ENCODE measurements at places on chromosomes 11 and 22.

DNA sequence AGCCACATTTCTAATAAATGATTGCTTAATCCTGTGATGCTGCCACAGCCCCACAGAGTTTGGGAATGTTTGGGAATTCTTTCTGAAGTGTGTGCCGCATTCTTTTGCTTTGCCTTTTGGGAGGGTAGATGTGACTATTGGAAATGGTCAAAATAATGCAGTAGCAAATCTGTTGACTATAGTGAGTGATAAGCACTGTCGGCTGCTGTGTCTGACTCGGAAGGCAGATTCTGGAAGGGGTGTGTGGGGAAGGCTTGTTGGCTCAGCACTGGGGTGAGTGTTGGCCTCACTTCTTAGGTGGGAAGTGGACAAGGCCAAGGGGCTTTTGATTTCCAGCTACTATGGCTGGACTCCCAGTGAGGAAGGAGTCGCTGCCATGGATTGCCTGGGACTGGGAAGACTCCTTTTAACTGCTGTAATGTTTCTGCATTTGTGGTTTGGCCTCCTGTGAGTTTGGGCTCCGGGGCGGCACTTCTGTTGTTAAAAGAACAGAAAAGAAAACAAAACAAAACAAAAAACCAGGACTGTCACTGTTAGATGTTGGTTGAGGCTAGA, 20.1 kb downstream of the ZBTB16 start:
- no peak for DNase-seq

DNA sequence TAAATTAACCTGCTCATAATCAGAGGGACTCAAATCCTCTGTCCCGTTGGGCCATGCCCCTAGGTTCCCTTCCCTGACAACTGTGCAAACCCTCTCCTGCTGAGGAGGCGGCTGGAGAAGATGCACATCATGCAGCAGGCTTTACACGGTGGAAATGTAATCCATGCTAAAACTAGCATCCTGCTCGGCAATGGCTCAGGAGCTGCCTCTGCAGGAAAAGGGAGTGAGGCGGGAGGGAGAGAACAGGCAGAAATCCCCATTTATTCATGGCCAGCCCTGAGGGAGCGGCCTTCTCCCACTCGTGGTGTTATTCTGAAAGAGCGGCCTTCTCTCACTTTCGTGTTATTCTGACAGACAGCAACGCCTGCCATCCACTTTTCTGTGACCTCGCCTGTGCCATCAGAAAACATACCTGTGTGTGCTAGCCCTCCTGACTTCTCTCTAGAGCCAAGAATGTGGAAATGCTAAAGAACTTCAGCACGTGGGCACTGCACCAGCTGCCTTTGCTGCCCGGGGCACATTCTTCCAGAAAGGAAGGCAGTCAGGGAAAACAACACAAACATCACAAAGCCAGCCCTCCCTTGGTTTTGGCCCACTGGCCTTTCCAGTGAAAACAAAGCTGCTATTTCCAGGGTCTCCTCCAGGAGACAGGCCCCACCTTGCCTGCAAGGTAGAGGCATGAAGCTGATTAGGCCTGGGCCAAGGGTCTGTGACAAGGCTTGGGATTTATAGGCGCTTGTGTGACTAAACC, 62.9 kb upstream of the BID start:
- no peak for DNase-seq

DNA sequence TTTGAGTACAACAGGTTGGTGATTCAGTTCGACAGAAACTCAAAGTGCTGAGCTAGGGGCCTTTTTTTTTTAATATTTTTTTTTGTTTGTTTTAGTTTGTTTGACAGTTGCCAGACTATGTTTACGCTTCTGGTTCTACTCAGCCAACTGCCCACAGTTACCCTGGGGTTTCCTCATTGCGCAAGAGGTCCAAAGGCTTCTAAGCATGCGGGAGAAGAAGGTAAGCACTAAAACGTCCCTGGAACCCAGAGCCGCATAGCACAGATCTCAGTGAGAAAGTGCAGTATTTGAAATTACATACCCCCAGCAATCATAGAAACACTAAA, 649 bp downstream of the PRRG4 start:
- DNase-seq, result no peak

DNA sequence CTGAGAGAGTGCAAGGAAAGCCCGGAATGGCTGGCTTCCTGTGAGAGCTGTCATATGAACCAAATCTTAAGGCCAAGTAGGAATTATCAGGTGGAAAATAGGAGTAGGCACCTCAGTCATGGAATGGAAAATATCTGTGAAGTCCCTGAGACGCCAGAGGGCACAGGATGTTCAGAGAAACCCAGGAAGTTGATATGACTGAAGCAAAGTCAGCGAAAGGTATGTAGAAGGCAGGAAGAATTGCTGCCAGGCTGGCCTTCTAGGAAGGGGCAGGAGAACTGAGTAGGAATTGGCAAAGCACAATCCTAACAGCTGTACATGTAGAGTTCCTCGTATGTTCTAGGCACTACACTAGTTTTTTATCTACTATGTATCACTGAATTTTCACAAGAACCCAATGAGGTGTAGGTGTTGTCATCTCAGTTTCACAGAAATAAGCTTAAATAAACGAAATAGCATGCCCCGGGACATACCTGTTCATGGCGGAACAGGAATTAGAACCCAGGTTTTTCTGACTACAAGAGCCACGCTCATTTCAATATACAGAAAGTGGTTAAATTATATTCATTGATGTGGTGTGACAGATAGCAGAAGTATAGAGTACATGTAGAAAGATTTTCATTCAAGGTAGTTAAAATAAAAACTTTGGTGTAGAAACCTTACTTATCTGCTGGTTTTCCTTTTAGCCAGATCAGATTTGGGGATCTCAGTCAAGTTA, 17.0 kb downstream of the HMGXB4 start:
- DNase-seq, result no peak

- DNase-seq, result no peak
Observed at GRCh38 chr11:107331728-107332127, 125.9 kb downstream of the CWF19L2 start.

GRCh38 chr11:5486003-5486402, 2.5 kb upstream of the OR52D1 start:
- DNase-seq, result no peak

- DNase-seq, result no peak
Observed at GRCh38 chr11:111523343-111523742, 8.8 kb downstream of the HOATZ start.

DNA sequence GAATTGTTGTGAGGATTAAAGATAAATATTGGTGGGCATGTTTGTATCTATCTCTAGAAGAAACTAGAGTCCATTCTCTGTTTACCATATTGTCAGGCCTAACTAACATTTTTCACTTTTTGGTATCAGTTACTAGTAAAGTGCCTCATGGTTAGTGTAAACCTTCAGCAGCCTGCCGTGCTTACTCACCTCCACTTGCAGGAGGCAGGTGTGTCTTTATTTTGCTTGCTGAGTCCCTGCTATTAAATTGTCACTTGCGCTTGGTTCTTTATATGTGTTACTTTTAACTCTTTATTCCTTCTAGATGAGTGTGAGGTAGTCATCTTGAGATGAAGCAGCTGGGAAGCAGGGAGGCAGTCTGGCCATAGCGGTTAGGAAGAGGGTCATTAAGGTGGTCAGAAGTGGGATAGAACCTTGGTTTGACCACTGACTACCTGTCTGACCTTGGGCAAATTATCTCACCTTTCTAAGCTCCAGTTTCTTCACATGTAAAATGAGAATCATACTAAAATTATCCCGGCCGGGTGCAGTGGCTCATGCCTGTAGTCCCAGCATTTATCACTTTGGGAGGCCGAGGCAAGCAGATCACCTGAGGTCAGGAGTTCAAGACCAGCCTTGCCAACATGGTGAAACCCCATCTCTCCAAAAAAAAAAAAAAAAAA, 21.2 kb downstream of the PPP6R3 start:
- DNase-seq, result no peak

DNA sequence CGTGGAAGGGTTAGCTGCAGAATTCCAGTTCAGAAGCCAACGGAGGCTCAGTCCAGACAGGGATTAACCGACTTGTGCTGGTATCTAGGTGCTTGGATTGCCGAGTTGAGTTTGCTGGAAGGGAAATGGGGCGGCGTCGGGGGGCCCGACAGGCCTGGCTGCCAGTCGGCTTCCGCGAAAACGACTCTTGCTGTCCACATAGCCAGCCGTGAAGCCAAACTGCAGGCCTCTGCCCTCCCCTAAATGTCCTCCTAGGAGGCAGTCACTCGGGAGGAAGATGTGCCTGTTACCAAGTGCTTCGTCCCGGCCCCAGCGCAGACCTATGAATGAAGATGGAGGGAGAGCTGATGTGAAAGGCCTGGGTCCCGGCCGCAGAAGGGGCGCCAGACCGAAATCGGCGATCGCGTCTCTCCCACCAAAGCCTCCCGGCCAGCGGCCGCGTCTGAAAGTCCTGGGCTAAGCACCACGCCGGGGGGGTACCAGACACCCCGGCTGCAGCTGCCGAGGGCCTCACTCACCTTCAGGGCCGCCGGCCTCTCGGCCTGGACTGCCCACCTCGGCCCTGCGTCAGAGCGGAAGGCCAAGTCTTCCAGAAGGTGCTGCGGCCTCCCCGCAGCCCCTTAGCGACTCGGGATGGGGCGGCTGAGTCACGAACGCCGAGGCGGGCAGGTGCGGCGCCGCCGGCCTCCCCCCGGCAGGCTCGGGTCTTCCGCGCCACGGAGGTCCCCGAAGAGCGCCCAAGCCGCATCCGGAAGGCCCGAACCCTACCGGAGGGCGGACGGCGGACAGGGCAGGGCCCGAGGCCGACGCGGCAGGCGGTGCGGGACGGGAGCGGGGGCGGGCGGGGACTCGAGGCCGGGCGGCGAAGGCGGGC, 7.5 kb downstream of the DPAGT1 start:
- DNase-seq, result no peak

DNA sequence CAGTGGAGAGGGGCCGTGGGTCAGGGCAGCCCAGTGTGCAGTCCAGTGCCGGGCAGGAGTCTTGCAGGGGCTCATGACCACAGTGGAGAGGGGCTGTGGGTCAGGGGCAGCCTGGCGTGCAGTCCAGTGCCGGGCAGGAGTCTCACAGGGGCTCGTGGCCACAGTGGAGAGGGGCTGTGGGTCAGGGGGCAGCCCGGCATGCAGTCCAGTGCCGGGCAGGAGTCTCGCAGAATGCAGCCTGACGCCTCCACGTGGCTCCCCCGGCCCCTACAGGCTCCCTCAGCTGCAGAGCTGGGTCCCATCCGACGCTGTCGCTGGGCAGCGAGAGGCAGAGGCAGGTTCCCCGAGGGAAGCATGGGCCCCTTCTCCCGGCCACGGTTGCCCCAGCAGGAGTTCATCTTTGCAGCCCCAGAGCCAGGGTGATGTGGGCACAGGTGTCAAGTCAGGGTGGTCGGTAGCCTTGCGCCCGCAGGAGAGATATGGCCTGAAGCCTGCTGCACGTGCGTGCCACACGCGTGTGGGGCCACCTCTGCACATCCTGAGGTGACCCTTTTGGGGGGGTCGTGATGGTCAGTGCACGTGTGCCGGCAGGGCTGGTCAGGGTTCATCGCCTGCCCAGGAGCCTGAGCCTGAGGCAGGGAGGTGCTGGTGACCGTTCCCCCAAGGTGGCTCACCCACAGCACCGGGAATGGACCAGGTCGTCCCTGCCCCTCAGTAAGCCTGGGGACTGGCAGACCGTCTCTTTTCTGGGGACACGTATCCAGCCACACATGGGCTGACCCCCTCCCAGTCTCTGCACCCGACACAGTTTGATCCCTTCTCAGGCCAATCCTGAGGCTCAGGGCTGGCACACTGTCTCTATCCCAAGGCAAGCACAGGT, 2.9 kb downstream of the IFITM5 start:
- peak; percentile 61 for DNase-seq

- DNase-seq, result no peak
Observed at GRCh38 chr11:97332271-97332670, 942.5 kb downstream of the JRKL start.

GRCh38 chr22:46609175-46609690, 11.0 kb upstream of the GRAMD4 start:
- DNase-seq, result no peak

Data from left forelimb (tissue), 1 donor.